AG04450 (cell line): ENCODE measurements at places on chromosomes 12 and 14. TPM values are rescaled to one million over a fixed set of nuclear protein-coding genes. Genes with fewer than 3 reads are reported as not detected.

- peak; percentile 53 for DNase-seq
Measured at GRCh38 chr14:30005114-30005808, 77.6 kb upstream of the PRKD1 start.

RTL1 gene
- not detected in 2 replicates for polyA plus RNA-seq

DNA sequence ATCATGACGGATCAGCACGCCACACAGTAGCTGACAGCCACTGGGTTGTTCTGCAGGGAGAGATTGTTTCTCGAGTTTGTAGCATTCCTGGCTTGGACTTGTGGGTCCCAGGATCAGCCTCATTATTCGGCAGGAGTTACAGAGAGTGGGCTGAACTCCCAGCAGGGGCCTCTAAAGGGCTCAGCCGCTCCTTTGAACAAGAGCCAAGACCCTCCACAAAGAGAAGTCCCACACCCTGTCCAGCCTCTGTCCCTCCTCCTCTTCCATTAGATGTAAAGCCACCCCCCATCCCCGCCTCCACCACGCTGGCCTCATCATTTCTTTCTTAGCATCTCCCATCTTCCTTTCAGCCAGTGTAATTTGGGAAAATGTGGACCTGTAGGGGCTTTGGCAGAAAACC lies 96.7 kb upstream of the HSPB8 start:
- no peak for DNase-seq

APOF gene
- not detected in 2 replicates for polyA plus RNA-seq

- no peak for DNase-seq
Measured at GRCh38 chr14:96105926-96106441, 66.8 kb downstream of the C14orf132 start.

PPFIA2 gene
- polyA plus RNA-seq = 0.20 TPM in 1 of 2 replicates, not detected in the other

DNA sequence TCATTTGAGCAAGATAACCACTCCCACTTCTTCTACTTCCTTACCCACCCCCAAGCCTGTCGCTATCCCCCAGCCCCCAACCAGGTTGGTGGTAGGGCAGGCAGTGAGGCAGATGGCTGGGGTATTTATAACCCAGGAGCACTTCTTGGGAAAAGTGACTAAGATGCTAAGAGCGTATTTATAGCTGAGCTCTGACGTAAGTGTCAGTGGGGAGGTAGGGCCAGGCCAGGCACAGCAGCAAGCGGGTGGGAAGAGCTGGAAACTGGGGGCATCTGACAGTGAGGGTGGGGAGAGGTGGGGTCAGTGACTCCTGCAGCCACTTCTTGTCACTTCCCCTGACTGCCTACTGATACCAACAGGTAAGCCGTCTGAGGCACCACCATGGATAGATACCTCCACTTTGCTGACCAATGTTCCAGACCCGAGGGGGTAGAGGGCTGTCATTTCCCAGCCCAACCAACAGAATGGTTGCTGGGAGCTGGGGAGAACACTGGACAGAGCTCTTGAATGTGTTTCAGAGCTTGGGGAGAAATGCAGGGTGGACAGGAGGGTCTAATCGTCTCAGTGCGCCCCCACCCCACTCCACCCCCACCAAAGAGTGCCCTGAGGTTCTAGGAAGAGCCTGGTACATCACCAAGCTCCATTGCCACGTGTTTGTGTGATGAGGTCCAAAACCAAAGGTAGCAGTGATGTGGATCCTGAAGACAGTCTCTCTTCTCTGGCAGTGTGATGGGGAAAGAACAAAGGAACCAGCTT lies 2.7 kb upstream of the INHBE start:
- peak; percentile 84 for DNase-seq

ARMH4 gene
- 5.7 and 6.4 TPM in 2 replicates for polyA plus RNA-seq

GRCh38 chr12:94649349-94650142 lies 811 bp downstream of the TMCC3 start:
- DNase-seq = no peak

DNA sequence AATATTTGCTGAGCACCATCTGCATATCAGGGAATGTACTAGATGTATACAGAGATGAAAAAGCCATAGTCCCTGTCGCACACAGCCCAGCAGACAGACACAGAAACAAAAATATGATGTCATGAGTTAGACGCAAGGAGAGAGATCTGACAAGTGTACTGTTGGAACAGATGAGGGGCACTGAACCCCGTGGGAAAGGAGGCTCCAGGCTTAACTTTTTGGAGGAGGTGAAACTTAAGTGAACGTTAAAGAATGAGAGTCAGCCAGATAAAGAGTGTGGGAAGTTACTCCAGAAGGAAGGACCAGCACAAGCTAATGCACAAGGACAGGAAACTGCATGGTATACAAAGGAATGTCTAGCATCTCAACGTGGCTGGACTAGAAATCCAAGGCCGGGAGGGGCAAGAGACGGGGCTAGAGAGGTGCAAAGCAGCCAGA lies 2.5 kb upstream of the ACTN1 start:
- no peak for DNase-seq

DNA sequence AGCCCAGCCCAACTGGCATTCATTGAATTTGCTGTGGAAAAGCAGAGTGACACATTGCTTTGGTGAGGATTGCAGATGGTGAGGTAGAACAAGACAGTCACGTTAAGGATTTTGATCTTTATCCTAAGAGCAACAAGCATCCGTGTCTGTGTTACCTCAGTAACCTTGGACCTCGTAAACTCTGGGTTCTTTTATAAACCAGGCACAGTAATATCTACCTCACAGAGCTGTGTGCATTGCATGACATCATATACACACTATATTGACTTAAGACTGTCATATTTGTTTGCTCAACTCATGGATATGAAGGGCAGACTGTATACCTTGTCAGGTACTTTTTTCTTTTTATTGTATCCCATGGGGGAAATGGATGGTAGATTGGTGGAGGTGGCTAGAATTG lies 156.2 kb downstream of the ETV6 start:
- DNase-seq = no peak

- DNase-seq = no peak
Measured at GRCh38 chr12:42445891-42446290, 119.9 kb downstream of the PPHLN1 start.

DNA sequence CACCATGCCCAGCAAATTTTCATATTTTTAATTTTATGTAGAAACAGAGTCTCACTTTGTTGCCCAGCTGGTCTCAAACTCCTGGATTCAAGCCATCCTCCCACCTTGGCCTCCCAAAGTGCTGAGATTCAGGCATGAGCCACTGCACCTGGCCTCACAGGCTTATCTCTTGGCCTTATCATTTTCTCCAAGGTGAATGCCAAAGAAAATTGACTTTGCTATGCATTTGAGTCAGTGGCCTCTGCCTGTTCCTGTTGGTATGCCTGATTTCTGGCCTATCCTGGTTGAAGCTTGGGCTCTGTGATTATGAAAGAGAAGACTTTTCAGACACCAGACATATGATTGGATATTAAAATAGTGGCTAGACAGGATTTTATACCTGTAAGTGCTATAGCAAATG lies 34.2 kb downstream of the MANSC1 start:
- DNase-seq = no peak

DNA sequence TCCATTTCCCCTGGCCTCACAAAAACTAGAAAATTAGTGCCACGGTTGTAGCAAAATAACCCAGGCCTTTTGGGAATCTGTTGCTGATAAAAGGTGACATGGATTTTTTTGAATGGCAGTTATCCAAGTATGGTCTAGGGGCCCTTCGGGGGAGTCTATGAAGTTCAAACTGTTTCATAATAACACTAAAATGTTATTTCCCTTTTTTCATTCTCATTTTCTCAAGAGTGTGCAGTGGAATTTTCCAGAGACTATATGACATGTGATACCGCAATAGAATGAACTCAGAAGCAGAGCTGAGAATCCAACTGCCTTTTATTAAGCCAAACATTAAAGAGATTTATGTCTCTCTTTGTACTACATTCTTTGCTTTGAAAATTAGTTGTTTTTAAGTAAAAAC lies 26.9 kb downstream of the GSTZ1 start:
- no peak for DNase-seq

GRCh38 chr14:98348505-98348904 lies 923.5 kb downstream of the BCL11B start:
- DNase-seq = no peak

DNA sequence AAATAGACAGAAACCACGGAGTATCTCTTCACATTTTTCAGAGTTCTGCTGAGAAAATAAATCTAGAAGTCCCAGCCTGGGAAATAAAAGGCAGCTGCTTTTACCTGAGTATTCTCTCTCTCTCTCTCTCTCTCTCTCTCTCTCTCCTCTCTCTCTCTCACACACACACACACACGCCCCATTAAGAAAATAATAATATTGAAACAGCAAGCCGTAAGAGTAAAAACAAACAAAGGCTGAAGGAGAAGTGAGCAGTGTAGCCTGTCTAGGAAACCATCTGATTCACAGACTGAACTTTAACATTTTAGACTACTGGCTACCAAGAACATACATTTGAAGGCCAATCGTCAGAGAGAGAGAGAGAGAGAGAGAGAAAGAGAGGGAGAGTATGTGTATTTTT lies 8.4 kb downstream of the PTHLH start:
- DNase-seq = no peak

CCDC177 gene
- polyA plus RNA-seq = not detected in 2 replicates

DNA sequence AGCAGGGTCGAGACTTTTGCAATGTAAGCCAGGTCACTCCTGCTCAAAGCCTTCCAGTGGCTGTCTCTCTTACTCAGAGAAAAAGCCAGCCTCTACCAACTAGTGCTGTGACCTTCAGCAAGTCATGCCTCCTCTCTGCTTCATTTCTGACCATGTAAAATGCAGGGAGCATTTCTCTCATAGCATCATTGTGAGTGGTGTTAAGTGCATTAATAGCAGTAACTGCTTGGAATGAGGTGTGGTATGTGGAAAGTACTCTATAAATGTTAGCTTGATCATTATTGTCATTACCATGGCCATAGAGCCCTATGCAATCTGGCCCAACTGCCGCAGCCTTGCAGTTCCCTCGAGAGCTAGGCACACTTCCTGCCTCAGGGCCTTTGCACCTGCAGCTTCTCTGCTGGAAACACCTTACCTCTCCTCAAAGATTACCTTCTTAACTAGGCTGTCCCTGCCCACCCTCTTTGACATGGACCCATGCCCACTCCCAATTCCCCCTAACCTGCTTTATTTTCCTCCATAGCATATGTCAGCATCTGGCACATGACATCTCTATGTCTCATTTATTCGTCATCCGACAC lies 10.9 kb downstream of the PLEKHD1 start:
- no peak for DNase-seq

DNA sequence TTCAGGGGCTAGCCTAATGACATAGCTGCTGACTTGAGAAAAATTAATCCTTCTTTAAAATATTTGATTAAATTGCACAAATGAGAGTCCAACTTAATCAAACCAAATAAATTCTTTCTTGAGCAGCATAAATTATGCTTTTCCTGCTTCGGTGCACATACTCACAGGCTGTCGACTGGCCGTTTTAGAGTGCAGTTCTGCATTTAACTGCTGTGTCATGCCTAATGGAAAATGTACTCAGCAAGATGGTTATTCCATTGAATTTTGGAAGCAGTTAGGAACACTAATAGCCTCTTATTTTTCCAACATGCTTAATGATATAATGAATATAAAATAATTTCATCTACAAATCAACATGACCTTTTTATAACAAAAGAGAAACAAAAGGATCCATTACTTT lies 266.1 kb upstream of the LRIG3 start:
- no peak for DNase-seq

- DNase-seq = no peak
Measured at GRCh38 chr12:89493670-89494302, 30.8 kb downstream of the GALNT4 start.

DNA sequence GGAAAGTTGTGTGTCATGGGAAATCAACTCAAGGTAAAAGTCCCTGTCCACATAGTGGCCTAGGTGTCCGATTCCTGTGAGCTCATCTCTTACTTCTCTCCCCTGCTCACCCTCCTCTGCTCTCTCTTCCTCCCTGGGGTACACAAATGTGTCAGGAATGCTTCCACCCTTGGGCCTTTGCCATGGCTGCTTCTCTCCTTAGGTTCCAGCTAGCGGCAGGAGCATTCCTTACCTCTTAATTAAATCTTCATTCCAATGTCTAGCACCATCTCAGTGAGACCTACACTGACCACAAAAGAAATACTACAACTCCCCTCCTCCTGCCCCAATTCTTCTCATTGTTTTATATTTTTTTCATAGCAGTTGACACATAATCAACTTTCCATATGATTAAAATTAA lies 298.6 kb downstream of the PDZRN4 start:
- peak; percentile 1 for DNase-seq

DNA sequence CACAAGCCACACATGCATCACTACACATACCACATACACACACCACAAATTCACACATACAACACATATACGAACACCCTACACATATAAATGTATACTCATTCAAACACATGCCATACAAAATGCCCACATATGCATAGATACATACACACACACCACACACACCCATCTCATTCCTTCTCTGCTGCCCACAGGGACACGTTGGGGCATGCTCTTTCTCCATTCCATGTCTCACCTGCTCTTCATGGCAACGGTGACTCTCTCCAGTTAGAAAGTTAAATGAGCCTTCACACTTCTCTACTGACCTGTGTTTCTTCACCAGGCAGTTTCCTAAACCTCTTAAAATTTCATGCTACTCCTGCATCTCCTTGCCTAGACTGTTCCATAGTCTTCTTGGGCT lies 1194.8 kb downstream of the BCL11B start:
- no peak for DNase-seq

DNA sequence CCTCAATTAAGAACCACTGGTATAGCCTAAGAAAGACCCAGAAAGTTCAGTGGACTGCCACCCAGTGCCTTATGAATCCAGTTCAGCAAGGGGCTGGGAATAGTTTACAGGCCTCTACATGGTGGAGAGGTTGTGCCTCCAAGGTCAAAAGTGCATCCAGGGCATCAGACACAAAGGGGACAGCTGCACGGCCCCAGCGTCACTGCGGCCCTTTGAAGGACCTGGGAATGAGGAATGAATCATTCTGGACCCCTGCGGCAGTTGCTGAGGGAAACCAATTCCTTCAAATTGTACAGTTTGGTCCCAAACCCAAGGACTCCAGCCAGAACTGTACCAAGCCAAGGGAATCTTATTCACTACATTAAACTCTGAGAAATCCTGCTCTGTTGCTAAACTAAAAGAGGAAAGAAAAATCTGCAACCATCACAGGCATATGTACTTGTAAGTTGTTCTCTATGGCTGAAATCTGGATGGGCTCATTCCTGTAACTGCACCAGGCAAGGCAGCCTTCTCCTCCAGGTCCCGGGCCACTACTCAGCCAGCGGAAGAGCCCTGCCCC lies 10.9 kb upstream of the NGB start:
- no peak for DNase-seq

DDX54 gene
- polyA plus RNA-seq = 26.9 and 32.1 TPM in 2 replicates
